Stimulated activated CD8-positive, alpha-beta memory T cell treated with anti-CD3 and anti-CD28 coated beads, Interleukin-7, amount 100 ng/mL, for 1 hour (primary cell): ENCODE measurements at places on chromosomes 3 and 15.

DNA sequence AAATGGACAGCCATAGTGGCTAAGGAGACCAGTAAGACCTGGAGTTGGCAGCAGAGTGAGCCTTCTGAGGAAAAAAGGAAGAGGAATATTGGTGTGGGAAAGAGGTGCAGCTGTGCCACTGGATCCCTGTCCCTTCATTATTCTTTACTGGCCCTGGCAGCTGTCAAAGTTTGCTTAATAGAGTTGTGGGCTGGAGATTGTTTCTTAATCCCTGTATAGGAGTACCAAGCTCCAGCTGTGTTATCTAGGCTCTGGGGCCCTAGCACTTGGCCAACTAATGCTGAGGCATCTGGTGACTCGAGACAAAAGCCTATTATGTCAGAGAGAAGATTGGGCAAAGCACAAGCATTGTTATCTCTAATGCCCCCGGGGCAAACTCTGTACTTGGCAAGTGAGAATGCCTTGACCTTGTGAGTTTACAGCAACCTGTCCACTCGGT is 61.4 kb downstream of the ZNF609 start:
- DNase-seq, result no peak

GRCh38 chr3:139388821-139389551 is 461 bp downstream of the COPB2 start:
- peak; percentile 7 for DNase-seq

- no peak for DNase-seq
These were observed 135.4 kb upstream of the MB21D2 start for GRCh38 chr3:193053046-193053435.

DNA sequence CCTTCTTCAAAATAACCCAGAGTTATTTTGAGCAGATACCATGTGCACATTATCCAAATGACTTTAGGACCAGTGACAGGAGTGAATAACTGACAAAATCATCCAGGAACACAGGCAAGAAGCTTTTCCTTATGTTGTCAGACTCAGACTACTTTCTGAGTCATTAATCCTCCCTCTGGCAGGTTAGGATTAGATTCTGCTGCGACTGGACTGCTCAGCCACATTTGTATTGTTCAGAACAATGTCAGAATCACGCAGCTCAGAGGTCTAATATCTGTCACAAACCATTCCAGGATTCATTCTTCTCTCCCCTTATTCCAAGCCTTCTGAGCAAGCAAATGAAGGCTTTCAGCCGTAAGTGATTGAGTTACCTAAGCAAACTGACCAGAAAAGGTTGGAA is 34.8 kb upstream of the FAM174B start:
- DNase-seq, result no peak

DNA sequence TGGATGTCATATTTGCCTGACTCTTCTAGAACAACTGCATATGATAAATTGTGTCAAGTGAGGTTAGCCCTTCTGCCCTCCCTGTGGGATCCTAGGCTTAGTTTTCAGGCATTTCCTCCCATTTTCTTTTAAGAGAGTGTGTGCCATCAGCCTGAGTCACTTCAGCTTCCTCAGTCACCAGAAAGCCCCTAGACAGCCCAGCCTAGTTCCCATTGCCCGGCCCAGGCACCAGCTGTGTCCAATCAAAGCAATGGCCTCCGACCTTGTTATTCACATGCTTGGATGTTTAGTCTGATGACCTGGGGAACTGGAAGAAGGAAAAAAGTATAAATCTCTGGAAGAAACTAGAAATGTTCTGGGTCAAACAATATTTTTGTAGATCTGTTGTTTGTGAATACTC is 221.9 kb upstream of the LRIG1 start:
- DNase-seq, result no peak

DNA sequence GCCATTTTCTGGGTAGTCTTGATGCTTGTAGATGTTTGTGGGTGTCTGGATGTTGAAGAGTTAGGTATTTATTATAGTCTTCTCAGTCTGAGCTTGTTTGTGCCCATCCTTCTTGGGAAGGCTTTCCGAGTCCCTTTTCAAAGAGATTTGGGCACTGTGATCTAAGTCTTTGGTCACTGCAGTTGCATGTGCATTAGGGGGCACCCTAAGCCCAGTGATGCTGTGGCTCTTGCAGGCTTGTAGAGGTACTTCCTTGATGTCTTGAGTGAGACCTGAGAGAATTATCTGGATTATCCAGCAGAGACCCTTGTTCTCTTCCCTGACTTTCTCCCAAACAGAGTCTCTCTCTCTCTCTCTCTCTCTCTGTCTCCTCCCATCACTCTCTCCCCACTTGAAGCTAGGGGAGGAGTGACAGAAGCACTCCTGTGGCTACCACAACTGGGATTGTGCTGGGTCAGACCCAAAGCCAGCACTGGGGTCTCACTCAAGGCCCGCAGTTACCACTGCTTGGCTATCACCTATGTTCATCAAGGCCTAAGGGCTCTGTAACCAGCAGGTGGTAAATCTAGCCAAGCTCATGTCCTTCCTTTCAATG is 68.5 kb downstream of the TMCO5A start:
- no peak for DNase-seq

GRCh38 chr15:26365077-26365476 is 407.8 kb downstream of the GABRB3 start:
- no peak for DNase-seq

DNA sequence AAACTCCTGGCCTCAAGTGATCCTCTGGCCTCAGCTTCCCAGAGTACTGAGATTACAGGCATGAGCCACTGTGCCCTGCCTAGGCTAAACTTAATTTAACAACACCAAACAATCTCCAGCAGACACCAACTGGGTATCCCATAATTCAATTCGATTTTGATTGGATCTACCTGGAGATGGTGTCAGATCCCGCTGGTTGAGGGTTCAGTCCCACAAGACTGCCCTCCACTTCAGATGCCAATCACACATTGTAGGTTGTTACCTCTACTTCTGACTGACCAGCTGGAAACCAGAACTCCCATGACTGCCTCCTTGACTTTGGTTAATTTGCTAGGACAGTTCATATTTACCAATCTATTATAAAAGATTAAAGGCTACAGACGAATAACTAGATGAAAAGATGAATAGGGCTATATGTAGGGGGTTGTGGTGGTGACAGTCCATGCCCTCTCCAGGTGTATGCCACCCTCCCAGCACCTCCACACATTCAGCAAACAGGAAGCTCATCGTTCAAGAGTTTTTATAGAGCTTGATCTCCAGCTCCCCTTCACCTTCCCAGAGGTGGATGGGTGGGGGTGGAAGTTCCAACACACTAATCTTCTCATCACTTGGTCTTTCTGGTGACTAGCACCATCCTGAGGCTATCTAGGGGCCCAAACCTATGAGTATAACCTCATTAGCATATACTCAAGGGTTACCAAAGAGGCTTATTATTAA is 9.3 kb downstream of the B2M start:
- DNase-seq, result no peak

DNA sequence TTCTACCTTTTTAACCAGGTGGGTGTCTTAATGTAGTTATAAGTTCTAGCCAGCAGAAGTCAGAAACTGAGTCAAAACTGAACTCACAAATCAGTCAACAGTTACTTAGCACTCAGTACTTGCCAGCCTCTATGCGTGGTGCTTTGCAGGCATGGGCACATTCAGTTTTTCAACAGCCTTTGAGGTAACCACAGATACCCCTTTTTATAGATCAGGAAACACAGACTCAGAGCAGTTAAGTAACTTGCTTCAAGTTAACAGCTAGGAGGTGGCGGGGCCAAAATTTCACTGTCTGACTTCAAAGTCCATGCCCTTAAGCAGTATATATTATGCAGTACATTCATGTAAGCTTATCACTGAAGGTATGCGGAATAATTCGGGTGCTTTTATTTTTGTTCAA is 139.4 kb downstream of the FHIT start:
- no peak for DNase-seq

- DNase-seq, result no peak
These were observed 479.5 kb upstream of the AGTR1 start for GRCh38 chr3:148218222-148218621.

- DNase-seq, result no peak
These were observed 469.6 kb downstream of the SI start for GRCh38 chr3:164608554-164609276.

- no peak for DNase-seq
These were observed 67.5 kb upstream of the LRRFIP2 start for GRCh38 chr3:37241880-37242279.

- no peak for DNase-seq
These were observed 1.1 kb upstream of the C15orf62 start for GRCh38 chr15:40768521-40769273.

DNA sequence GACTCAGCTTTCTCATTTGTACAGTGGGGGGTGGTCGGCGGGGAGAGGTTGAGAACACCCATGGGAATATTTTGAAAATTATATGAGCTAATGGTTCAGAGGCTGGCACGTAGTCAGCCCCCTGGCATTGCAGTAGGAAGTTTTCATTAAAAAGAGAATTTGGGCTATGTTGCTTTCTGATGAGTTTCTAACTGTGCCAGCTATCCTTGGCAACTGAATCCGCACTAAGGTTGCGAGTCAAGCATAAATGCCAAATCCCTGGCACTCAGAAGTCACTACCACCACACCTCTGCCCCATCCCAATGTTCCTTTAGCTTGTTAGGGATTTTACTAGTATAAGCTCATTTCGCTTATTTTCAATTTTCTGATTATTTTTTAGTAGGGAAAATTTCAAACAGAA is 91.6 kb downstream of the DNASE1L3 start:
- no peak for DNase-seq

GRCh38 chr3:187673012-187673411 is 2.8 kb upstream of the SST start:
- no peak for DNase-seq

DNA sequence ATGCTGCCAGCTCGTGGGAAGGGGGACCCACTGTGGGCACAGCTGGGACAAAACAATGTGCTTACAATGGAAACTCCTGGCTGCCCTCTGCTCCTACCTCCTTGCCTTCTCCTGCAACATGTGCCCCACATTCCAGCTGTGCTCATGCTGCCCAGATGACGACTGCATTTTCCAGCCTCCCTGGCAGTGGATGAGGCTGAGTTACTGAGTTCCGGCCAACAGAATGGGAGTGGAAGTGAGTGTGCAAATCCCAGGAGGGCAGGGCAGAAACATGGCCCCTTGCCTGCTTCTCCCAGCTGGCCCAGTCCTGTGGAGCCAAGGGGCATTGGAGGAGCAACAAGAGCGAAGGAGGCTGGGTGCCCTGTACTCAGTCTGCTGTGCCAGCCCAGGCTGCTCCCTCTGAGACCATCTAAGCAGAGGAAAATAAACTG is 17.1 kb downstream of the KLF15 start:
- no peak for DNase-seq

DNA sequence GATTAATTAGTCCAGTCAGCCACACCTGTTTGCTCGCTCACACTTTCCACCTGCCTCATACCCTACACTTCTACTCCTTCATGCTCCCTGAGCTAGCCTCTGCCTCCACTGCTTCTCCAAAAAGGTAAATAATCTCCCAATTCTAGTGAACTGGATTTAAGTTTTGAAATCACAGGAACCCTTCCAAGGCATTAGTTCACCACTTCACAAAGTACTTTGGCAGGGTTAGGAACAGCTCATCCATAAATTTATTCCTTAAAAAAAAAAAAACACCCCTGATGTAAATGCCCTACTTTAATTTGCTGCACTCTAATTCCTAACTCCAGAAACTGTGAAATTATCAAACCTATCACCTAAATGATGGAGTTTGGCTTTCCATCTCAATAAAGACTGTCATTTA is 58.3 kb downstream of the GADL1 start:
- DNase-seq, result no peak

DNA sequence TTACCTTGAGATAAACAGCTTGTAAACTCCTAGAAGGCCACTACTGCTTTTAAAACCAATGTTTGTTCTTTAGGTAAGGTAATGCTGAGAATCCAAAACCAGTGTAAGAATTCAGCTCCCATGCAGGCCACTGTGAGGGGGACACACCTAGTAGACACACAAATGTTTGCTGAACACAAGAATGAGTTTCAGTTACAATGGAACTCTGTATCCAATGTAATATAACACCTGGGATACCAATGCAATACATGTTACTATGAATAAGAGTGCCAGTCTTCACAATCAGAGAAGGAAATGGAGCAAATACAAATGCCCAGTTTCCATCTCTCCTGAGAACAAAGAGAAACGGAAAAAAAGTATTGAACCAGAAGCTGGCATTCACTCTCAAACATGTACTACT is 65.9 kb downstream of the IGF2BP2 start:
- no peak for DNase-seq

- no peak for DNase-seq
These were observed 337.2 kb upstream of the DNAJC19 start for GRCh38 chr3:181326637-181327223.

DNA sequence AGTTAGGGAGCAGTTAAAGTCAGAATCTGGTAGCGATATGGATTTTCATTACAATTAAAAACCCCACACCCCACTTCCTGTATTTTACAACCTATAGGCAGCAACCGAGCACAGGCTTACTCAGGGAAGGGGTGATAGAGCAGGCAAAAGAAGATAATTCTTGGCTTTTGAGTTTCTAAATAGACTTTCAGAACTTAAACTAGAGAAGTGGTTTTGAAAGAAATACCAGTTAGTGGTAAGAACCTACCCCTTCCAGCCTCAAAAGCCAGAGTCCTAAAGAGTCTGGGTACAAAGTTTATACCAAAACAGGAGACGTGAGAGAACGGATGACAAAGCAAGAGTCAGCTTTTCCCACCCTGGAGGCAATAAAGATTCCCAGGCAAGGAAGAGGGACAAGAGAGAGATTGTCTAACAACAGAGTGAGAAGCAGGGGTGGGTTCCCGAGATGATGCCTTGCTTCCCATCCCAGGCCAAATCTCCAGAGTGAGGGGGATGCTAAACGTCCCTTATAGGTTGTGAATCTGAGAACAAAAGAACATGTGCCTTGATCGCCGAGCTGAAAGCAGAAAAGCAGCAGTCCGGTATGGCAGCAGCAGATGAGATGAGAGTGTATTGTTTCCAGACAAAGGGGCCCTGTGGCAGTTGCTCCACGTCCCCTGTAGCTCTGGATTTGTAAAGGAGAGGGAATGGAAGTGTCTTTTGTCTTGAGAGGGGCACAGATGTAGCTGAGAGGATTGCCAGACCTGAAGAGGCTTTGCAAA is 36.8 kb downstream of the KLHL6 start:
- no peak for DNase-seq

DNA sequence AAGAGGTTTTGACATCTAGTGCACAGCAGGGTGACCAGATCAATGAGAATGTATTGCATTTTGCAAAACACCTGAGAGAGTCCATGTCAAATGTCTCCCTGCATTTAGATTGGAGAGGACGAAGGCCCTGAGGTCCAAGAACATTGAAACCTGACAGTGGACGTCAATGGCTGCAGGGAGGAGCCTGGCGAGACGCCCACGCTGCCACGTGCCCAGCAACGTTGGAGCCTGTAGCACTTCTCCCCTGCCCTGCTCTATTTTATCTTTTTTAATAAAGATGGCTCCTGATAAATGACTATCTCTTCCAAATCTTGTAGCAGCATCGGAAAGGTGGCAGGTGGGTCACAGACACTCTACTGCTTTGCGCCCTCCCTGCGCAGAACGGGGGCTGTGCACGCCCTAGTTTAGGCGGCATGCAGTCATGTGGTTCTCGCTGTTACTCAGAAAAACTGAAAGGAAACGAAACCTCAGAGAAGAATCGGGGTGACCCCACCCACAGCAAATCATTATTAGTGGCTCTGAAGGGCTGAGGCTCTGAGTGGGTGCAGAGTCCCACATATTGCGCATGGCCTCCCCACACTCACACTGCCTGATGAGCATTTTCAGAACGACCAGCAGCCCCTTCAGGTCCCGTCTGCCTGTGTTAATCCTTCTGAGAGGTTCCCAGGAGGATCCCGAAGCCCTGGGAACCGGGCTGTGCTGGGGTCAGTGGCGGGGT is 62.5 kb upstream of the TAMM41 start:
- DNase-seq, result no peak

- no peak for DNase-seq
These were observed 61.5 kb downstream of the PRICKLE2 start for GRCh38 chr3:64163755-64164148.
